ENCODE measurements at places on chromosomes 1 and 21.

DNA sequence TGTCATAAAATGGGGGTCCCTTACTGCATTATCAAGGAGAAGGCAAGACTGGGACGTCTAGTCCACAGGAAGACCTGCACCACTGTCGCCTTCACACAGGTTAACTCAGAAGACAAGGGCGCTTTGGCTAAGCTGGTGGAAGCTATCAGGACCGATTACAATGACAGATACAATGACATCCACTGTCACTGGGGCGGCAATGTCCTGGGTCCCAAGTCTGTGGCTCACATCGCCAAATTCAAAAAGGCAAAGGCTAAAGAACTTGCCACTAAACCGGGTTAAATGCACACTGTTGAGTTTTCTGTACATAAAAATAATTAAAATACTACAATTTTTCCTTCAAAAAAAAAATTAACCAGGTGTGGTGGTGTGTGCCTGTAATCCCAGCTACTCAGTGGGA lies 22.1 kb downstream of the RASSF5 start:
- no peak for DNase-seq

GRCh38 chr1:186175588-186175987 lies 199.5 kb downstream of the TPR start:
- DNase-seq = no peak

GRCh38 chr1:1020000-1020404 lies at the start of gene AGRN:
Gene AGRN (plus strand): TSS chr1:1020120. CDS start chr1:1020173, 53 bp downstream.
- no peak for DNase-seq

DNA sequence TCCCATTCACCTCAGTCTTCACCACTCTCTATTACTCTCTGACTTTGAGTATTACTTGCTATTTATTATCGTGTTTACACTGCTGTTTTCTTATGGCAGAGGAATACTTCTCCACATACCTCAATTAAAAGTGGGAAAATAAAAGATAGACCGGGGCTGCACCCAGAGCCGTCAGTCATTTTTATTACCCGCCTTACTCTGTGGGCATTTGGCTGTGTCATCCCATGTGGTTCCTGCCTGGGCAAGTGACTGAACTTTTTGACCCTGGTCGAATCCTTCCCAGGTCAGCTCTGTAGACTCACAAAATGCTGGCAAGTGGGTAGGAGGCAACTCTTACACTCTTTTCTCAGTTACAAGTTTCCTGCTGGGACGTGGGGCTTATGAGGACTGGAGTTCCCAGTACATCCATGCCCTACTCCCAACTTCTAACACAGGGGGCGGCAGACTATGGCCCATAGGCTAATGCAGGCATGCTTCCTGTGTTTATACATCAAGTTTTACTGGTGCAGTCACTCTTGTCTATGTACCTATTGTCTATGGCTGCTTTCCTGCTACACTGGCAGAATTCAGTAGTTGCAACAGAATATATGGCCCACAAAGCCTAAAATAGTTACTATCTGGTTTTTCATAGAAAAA lies 69.5 kb upstream of the KCND3 start:
- DNase-seq = no peak

DNA sequence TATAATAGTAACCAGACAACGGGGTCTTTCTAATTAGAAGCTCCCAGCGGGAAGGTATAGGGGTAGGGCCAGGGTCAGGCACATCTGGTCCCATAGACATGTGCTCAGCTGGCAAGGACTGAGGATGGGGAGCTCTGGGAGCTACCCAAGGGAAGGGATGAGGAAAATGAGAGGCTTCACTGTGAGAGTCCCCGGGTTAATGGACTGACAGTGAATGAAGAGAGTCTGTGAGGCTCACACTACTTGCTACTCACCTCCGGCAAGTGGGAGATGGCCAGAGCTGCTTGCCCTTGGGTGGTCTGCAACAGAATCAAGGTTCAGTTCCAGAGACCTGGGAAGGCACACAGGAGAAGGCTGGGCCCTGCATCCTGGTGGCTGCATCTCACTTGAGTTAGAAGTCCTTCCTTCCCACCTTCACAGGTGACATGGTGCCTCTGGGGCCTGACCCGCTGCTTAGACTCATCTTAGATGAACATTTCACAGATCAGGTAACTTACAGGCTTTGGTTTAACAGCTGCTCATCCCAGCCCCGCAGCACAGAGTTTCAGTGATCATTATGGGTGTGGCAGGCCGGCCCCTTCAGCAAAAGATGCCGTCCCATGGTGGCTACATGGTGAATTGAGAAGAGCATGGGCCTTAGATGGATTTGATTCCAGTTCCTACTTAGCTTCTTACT lies 31.7 kb downstream of the EIF2D start:
- no peak for DNase-seq

- DNase-seq = no peak
Observed at GRCh38 chr1:32336963-32337675, 1.1 kb upstream of the MARCKSL1 start.

DNA sequence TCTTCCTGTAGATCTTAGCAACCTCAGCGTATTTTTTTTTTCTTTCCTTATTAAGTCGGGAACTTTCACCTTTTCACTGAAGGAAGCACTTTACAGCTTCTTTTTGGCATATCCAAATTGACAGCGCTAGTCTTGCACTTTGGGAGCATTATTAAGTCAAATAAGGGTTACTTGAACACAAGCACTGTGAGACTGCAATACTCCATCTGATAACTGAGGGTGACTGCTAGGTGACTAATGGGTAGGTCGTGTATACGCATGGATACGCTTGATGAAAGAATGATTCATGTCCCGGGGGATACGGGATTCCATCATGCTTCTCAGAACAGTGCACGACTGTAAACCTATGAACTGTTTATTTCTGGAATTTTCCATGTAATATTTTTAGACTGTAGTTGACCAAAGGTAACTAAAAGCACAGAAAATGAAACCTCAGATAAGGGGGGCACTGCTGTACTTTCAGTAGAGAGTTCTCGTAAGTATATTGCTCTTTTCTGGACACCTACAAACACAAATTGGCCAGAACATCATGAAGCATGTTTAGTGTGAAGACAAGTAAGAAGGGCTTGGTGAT lies 364.7 kb downstream of the SMYD3 start:
- DNase-seq = peak; percentile 85

- DNase-seq = no peak
Observed at GRCh38 chr1:215878128-215878527, 311.0 kb downstream of the KCTD3 start.

- no peak for DNase-seq
Observed at GRCh38 chr21:36229181-36229580, 72.6 kb downstream of the DOP1B start.

DNA sequence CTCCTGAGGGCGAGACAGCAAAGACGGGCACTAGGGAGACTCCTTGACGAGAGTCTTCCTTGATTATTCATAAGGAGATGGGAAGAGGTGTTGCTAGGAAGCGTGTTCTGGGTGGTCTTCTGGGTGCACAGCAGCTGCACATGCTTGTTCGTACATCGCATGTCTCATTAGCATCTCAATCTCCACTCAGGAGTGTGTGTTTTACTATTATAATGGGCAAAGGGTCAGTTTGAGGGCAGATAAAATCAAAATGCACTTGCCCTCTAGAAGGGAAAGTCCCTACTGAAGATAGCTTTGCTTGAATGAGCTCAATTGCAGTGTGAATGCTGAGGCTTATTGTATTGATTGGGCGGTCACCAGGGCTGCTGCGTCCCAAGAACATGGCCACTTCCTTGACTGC lies 50.2 kb upstream of the SCCPDH start:
- DNase-seq = no peak

GRCh38 chr1:185807275-185807674 lies 73.1 kb downstream of the HMCN1 start:
- DNase-seq = no peak

DNA sequence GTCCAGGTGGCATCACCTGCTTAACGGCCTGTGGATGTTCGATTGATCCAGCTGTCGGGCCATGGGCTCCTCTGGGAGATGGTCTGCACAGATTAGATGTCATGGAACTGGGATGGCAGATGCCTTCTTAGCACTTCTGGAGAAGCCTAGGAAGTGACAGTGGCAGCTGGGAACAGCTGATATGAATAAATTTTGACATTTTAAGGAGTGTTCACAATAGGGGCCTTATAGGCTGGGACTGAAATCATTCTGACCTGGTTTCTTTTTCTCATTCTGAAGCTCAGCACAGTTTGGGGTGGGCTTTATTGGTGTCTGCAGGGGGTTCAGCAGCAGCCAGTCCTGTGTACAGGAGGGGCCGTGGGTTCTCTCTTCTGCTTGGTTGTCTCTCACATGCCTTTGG lies 175.3 kb downstream of the CACNA1E start:
- DNase-seq = no peak

GRCh38 chr1:206510371-206510770 lies 3.0 kb downstream of the RASSF5 start:
- DNase-seq = no peak

DNA sequence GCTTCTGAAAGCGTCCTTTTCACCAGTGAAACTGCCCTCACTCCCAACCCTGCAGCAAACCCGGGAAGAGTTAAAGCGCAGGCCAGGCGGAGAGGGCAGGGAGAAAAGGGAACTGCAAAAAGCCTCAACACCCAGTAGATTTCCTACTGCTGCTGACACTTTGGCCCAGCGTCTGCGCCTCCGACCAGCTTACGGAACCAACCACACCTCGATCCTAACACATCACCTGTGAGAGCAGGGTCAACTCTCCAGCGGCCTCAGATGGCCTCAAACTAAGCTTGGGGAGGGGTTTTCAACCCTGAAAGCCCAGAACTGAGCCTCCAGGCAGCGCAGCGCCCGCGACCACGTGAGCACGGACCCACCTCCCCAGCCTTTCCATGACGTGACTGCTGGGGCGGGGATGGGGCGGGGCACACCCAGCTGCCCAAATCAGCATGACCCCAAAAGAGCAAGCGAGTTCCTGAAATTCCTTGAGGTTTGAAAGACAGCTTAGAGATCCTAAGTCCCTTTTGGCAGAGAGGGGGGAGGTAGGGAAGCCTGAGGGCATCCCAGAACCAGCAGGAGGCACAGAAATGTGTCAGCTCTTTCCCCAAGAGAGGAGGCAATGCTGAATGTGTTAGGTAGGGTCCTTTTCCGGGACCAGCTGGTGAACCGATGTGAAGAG lies 59.1 kb downstream of the ITPKB start:
- no peak for DNase-seq

DNA sequence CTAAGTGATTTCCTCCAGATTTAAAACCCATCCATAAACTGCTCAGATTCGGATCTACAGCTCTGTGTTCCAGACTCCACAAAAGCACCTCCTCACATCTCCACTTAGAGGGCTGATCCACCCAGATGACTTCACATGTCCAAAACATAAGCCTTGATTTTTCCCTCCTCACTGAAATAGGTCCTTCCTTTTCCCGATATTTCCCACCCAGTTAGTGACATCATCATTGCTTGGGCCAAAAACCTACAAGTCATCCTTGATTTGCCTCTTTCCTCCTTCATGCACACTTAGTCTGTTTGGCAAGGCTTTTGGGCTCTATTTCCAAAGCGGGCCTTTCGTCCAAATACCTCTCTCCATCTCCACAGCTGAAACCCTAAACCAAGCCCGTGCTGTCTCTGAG lies 32.3 kb downstream of the CCDC185 start:
- no peak for DNase-seq
